ENCODE measurements at places on chromosomes 12 and 14. TPM values are rescaled to one million over a fixed set of nuclear protein-coding genes. Genes with fewer than 3 reads are reported as not detected.

Gene FERMT2
- 44.4 TPM for total RNA-seq

Gene TIGAR
- total RNA-seq: 37.8 TPM

Gene SERPINA9
- total RNA-seq: not detected

Gene NUAK1
- 11.0 TPM for total RNA-seq

Gene CLEC2A
- total RNA-seq: not detected

Gene GLIPR1L1
- total RNA-seq: not detected

Gene KCNH3
- 2.7 TPM for total RNA-seq

Gene CSAD
- 5.0 TPM for total RNA-seq

Gene LHX5
- total RNA-seq: not detected

Gene LPAR5
- total RNA-seq: 0.47 TPM

Gene AMN1
- total RNA-seq: 11.1 TPM

Gene OASL
- total RNA-seq: 7.3 TPM

Gene IFI27
- total RNA-seq: 0.25 TPM

Gene RBM19
- 16.4 TPM for total RNA-seq

Gene ASCL1
- total RNA-seq: not detected

Gene RTL1
- total RNA-seq: 0.32 TPM

Gene KIF26A
- total RNA-seq: 2.8 TPM

Gene PKP2
- 2.5 TPM for total RNA-seq

Gene DIO2
- total RNA-seq: 10.7 TPM

Gene PIWIL1
- not detected for total RNA-seq

Gene CRACR2A
- 1.9 TPM for total RNA-seq

Gene NANOG
- not detected for total RNA-seq

Gene REP15
- 0.12 TPM for total RNA-seq

Gene DPY19L2
- total RNA-seq: 2.6 TPM

Gene FAM90A1
- total RNA-seq: not detected

Gene CLEC4C
- not detected for total RNA-seq

Gene MYH6
- not detected for total RNA-seq

Gene LRR1
- 48.1 TPM for total RNA-seq

All from A549 treated with RU486 at 1 μM for 4 hours (cell line).